ENCODE measurements at places on chromosomes 11 and 22. TPM values are rescaled to one million over a fixed set of nuclear protein-coding genes. Genes with fewer than 3 reads are reported as not detected.

GRCh38 chr22:48112687-48113521 is 1350.5 kb downstream of the TBC1D22A start:
- H3K27me3 ChIP-seq: no peaks in the 10 kb centered on the region
- no peaks in the 10 kb centered on the region for H3K4me1 ChIP-seq
- H3K4me3 ChIP-seq: no peak overlapping the region
- no peaks in the 10 kb centered on the region for H3K36me3 ChIP-seq
- H3K27ac ChIP-seq: no peak overlapping the region

- H3K27ac ChIP-seq: no peak overlapping the region
- DNase-seq: no peak
- no peak overlapping the region for H3K4me3 ChIP-seq
- H3K36me3 ChIP-seq: no peaks in the 10 kb centered on the region
- H3K27me3 ChIP-seq: no peaks in the 10 kb centered on the region
These were observed 48.0 kb downstream of the MCHR1 start for GRCh38 chr22:40727070-40727963.

GRCh38 chr11:57359896-57360690 is 20.9 kb downstream of the PRG3 start:
- DNase-seq: no peak
- no peaks in the 10 kb centered on the region for H3K36me3 ChIP-seq
- H3K4me1 ChIP-seq: peaks cover 5% of the 10 kb centered on the region
- no peaks in the 10 kb centered on the region for H3K27me3 ChIP-seq
- H3K4me3 ChIP-seq: no peak overlapping the region

- no peaks in the 10 kb centered on the region for H3K4me1 ChIP-seq
- H3K27me3 ChIP-seq: no peaks in the 10 kb centered on the region
- no peak overlapping the region for H3K4me3 ChIP-seq
- H3K27ac ChIP-seq: no peak overlapping the region
These were observed 229.0 kb downstream of the TMEM135 start for GRCh38 chr11:87266751-87267150.

GRCh38 chr22:23145878-23146470 is 697 bp downstream of the RAB36 start:
- H3K36me3 ChIP-seq: no peaks in the 10 kb centered on the region
- H3K27me3 ChIP-seq: no peaks in the 10 kb centered on the region
- H3K4me1 ChIP-seq: peaks cover 59% of the 10 kb centered on the region
- peak overlapping the region; percentile 61 for H3K4me3 ChIP-seq
- no peak for DNase-seq

DNA sequence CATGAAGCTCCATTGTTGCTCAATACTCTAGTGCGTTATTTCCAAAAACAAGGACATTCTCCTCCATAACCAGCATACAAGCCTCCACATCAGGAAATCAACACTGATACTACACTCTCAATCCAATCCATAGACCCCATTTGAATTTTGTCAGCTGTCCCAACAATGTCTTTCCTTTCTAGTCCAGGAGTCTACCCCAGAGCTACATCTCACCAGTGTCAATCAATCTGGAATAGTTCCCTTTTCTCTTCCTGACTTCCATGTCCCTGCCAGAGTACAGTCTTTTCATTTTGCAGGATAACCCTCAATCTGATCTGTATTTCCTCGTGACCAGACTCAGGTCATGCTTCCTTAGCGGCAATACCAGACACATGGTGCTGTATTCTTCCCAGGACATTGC is 43.0 kb downstream of the TCF20 start:
- no peaks in the 10 kb centered on the region for H3K36me3 ChIP-seq
- H3K4me3 ChIP-seq: no peak overlapping the region
- H3K27ac ChIP-seq: no peak overlapping the region
- H3K4me1 ChIP-seq: peaks cover 36% of the 10 kb centered on the region

DNA sequence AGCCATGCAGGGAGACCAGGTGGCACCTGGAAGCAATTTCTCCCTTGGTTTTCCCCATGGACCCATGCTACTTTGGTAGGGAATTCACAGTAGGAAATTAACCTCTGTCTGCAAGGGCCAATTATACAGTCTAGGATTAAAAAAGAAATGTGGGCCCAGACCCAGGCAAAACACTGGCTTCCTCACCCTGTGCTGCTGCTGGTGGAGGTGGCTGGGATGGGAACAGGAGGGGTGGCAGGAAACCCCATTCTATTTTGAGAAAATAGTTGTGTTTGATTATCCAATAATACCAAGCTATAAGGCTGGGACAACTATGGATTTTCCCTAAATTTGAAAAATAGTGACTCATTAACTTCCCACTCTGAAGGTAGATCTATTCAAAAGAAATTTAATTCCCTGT is 417.0 kb upstream of the NARS2 start:
- no peak overlapping the region for H3K27ac ChIP-seq
- H3K36me3 ChIP-seq: no peaks in the 10 kb centered on the region
- no peaks in the 10 kb centered on the region for H3K27me3 ChIP-seq
- no peak overlapping the region for H3K4me3 ChIP-seq
- no peaks in the 10 kb centered on the region for H3K4me1 ChIP-seq
- no peak for DNase-seq

DNA sequence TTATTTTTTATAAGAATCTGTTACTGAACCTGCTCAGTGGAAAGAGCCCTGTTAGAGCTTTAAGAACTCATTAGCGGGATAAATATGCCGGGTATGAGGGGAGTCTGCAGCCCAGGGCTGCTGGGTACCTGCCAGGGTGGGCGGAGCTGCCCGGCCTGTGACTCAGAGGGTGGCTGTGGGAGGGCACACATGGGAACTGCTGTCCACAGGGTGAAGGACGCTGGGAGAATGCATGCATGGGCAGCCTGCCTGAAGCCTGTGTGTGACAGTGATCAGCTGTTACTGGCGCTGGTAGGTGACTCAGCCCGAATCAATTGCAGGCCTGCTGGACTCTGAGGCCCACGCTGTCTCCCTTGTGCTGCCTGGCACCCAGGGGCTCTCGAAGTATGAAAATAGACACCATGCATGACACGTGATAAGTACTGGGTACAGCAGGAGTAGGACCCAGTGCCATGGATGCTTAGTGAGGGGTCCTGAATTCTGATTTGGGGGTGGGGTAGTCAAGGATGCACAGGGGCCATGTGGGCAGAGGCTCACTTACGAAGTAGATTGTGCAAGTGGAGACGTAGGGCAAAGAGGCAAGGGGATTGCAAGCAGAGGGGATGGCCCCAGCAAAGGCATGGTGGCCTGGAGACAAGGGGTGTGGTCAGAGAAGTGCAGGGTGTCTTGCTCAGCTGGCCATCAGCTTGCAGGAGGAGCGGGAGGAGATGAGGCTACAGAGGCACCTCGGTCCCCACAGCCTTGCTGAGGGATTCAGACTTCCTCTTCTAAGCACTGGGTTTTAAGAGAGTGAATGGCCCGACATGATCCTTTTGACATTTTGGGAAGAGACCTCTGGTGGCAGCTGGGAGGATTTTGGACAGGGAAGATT is 36.5 kb downstream of the GRIK4 start:
- peak overlapping the region; percentile 74 for H3K27ac ChIP-seq
- no peak overlapping the region for H3K4me3 ChIP-seq
- H3K27me3 ChIP-seq: no peaks in the 10 kb centered on the region

DNA sequence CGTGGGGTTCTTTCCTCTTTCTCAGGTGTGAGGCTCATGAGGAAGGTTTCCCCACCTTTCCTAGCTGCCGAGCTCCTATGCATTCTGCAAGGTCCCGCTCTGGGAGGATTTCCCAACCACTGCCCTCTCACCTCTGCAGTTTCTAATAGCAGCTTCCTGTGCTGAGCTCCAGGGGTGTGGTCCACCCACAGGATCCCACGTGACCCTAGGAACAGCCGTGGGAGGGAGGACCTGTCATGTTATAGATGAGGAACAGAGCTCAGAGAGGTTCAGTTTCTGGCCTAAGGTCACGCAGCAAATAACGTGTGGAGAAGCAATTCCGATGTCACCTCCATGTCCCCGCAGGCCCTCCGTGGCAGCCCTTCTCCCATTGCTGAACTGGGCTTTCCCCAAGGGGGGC is 38.5 kb downstream of the FLRT1 start:
- no peak overlapping the region for H3K4me3 ChIP-seq
- H3K27ac ChIP-seq: no peak overlapping the region
- no peaks in the 10 kb centered on the region for H3K36me3 ChIP-seq
- peak; percentile 86 for DNase-seq
- H3K4me1 ChIP-seq: no peaks in the 10 kb centered on the region

DNA sequence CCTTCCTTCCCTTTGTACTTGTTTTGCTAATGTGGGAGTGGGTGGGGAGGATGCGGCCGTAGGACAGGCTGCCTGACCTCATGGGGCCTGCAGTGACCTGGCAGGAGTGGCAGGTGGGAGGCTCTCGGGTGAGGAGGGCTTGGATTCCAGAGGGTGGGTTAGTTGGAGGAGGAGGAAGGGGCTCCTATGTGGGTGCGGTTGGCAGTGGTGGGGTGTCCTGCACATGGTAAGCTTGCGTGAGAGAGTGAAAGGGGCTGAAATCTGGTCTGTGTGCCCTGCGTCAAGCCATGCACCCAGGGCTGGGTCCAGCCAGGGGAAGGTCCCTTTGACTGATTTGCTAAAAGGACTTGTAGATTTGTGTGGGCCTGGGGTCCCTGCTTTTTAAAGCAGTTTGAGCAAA is 90.7 kb upstream of the OR4B1 start:
- H3K36me3 ChIP-seq: peaks cover 82% of the 10 kb centered on the region
- H3K4me1 ChIP-seq: no peaks in the 10 kb centered on the region
- no peak overlapping the region for H3K27ac ChIP-seq
- no peaks in the 10 kb centered on the region for H3K27me3 ChIP-seq
- no peak for DNase-seq

Gene UBQLN3
- 0.50 TPM for total RNA-seq

Measured in lower lobe of right lung (tissue), 2 donors.